Activated CD4-positive, alpha-beta T cell treated with anti-CD3 and anti-CD28 coated beads, Interleukin-2, amount 50 U/mL, for 4 hours (primary cell): ENCODE measurements at places on chromosomes 7 and 10.

GRCh38 chr7:62361-63116 lies 129.8 kb upstream of the FAM20C start:
- DNase-seq, result no peak

GRCh38 chr7:104267701-104268368 lies 60.0 kb upstream of the ORC5 start:
- no peak for DNase-seq

GRCh38 chr7:47043304-47043703 lies 538.6 kb downstream of the TNS3 start:
- no peak for DNase-seq

- no peak for DNase-seq
These were observed 70.7 kb downstream of the RELN start for GRCh38 chr7:103918631-103919271.

DNA sequence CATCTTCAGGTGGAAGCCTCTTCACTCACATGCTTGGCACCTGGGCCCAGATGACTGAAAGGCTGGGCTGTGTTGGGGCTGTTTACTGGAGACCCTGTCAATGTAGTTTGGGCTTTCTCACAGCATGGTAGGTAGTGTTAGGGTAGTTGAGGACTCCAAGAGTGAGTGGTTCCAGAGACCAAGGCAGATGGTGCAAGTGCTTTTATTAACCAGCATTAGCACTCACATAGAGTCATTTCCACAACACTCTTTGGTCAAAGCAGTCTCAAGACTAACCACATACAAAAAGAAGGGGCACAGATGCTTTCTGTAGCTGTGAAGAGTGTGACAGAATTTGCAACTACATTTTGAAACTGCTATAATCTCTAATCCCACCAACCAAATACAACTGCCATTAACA lies 135.0 kb downstream of the RTKN2 start:
- no peak for DNase-seq

DNA sequence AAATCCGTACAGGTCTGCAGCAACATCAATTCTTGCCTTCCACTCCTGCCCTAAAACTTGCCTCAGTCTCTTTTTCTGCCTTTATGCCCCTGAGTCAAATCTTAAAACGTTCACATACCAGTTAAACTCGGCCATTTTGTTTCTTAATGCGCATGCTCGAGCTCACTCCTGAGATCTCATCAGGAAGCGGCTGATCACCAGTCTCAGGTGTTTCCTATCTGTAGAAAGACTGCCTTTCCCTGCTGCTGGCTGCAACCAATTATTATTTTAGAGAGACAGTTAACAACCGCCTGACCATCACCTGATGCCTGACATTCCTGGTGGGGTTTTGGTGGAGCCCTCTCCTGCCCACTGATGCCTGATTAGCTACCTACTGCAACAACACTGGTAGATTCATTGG lies 70.2 kb upstream of the TMEM140 start:
- no peak for DNase-seq

DNA sequence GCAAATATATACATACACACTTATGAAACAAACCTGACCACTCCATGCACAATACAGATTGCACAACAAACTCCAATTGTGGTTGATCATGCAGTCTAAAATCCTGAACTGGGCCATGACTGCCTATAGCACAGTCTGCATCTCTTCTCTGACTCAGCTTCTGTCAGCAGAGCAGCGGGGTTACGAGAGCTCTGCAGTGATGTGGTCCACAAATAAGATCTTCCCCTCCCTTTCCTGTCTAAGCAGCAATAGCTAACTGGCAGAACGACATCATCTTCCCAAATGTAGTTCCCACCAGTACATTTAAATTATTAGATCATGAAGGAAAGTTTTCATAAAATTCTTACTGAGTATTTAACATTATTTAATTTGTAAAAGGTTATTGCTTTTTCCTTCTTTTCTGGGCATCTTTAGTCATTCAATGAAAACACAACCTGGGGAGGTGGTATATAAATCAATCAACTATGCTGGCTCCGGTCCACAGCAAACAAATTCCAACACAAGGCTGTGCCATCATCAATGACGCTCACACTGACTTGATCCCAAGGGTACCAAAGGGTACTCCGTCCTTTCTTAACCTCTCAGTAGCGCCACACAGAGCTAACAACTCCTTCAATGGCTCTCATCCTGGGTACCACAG lies 17.1 kb downstream of the ARHGAP21 start:
- DNase-seq, result no peak

GRCh38 chr10:80137031-80137862 lies 4.7 kb downstream of the PLAC9 start:
- no peak for DNase-seq

GRCh38 chr7:81692146-81692905 lies 77.5 kb downstream of the HGF start:
- no peak for DNase-seq

- no peak for DNase-seq
These were observed 241.5 kb downstream of the AUTS2 start for GRCh38 chr7:69839782-69840181.

GRCh38 chr10:109928475-109928891 lies 5.2 kb upstream of the XPNPEP1 start:
- no peak for DNase-seq
